ENCODE measurements at places on chromosomes 1 and 21. TPM values are rescaled to one million over a fixed set of nuclear protein-coding genes. Genes with fewer than 3 reads are reported as not detected.

SDE2 gene
- total RNA-seq, result 18.4 TPM

MT1HL1 gene
- not detected for total RNA-seq

TBX15 gene
- 0.15 TPM for total RNA-seq

GFI1 gene
- total RNA-seq, result 3.3 TPM

GRCh38 chr1:64220241-64220640, 16.8 kb downstream of the UBE2U start:
- DNase-seq, result no peak

DNA sequence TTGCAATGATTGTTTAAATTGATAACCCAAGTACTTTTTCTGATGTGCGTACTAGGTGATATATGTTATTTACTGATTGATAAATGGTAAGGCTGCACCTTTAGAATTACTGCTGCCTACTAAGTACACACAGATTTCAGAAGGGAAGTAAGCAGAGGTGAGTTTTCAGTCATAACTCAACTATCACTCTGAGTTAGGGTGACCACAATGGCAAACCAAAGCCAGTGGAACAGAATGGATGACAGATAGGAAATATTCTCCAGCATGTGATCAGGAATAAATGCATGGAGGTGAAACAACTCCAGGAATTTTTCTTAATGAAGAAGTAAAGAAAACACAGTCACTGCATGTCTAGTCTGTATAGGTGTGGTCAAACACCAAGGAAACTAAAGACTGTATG, 7.5 kb upstream of the KCNJ15 start:
- no peak for DNase-seq

FBXO2 gene
- total RNA-seq, result 13.4 TPM

- no peak for DNase-seq
Measured at GRCh38 chr1:40868051-40868723, 6.0 kb upstream of the CITED4 start.

DMBX1 gene
- total RNA-seq, result not detected

- DNase-seq, result no peak
Measured at GRCh38 chr1:231676487-231676886, 49.9 kb downstream of the DISC1 start.

DNA sequence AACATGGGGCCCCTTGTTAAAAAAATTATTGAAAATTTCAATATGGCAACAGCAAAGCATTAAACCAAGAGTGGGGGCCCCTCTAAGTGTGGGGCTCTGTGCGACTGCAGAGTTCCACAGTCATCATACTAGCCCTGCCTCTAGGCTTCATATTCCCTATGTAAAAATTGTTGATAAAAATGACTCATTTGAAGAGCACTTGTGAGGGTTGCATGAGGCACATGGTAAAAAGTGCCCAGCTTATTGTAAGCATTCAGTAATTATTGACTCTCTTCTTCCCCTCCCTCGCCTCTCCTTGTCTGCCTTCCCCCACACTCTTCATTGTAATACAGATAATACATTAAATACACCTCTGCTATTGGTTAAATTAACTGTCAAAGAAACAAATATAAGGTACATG, 86.7 kb upstream of the PTBP2 start:
- DNase-seq, result no peak

DNA sequence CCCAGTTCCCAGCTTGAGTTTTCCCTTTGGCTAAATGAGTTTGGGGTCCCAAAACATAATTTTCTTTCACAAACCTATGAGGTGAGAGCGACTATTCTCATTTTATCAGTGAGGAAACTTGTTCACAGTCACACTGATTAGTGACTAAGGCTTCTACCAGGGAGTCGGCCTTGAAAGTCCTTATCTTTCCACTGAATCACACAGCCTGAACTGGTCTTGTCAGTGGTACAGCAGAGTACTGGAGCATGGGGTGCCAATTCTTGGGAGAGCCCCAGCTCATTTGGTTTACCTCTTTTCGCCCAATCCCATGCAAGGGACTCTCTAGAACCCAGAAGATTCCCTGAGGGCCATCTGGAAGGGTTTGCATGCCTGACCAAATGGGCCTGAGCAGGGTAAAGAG, 16.9 kb downstream of the HSD3B2 start:
- DNase-seq, result no peak

LCE3D gene
- total RNA-seq, result not detected

DIPK1A gene
- 5.6 TPM for total RNA-seq

GRCh38 chr21:38474124-38474523, 24.2 kb downstream of the ERG start:
- DNase-seq, result no peak

DNA sequence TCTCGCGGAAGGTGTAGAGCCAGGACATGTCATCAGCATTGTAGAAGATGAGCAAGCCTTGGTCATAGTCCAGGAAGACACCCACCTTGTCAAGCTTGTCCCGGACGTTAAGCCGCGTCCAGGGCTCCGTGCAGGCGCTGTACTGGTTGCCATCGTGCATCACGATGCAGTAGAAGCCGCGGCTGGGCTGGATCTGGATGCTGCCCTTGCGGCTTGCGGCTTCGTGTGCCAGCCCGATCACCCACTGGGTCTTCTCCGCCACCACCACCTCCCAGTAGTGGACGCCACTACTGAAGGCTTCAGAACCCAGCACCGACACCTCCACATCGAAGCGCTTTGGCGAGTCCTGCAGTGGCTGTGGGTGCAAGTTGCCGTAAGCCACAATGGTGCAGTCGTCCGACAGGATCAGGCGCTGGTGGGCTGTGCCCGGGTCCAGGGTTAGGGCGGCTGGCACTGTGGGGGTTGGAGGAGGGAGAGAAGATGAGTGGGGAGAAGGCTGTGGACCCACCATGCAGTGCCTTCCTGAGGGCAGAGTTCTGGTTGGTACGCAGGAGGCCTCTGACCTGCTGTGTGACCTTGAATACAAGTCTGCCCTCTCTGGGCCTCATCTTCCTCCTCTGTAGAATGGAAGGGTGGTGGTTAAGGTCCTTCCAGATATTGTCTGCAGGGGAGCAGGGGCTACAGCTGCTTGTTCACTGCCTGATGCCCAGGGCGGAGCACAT, 34.4 kb downstream of the TRIM62 start:
- no peak for DNase-seq

DNA sequence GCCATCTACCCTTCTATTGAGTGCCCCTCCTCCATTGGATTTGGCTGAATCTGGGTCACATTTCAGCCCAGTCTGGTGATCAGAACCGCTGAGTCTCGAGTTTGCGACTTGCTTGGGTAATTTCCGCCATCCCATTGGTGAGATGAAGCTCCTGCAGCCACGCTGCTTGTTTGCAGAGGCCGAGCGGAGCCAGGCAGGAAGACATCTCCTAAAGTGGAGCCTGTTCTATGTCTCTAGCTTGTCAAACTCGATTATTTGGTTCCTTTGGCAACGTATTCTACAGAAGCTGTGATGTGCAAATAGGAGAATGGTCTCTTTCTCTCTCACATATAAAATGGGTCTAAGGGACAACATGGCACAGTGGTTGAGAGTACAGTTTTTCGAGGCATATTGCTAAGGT, 206.8 kb upstream of the PLXNA2 start:
- DNase-seq, result no peak

- DNase-seq, result peak; percentile 93
Measured at GRCh38 chr1:32992489-32993323, 28.1 kb upstream of the RNF19B start.

GRCh38 chr1:40385437-40386358, 12.2 kb downstream of the SMAP2 start:
- no peak for DNase-seq

DNA sequence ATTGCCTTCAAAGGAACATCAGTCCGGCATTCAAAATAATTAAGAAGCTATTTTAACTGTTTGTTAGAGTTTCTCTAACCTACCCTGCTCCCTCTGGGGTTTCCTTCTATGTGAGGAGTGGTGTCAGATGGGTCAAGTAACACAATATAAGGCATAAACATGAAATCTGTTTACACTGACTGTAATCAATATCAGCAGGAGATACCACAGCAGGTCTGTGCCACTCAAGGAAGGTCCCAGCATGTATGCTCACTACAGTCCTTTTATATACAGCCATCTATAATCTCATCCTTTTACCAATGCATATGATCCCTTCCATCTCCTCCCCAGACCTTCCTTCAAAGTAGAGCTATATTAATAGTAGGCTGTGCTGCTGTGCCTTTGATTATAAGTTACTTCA, 25.4 kb downstream of the EEIG2 start:
- no peak for DNase-seq

HTR6 gene
- total RNA-seq, result not detected

DNA sequence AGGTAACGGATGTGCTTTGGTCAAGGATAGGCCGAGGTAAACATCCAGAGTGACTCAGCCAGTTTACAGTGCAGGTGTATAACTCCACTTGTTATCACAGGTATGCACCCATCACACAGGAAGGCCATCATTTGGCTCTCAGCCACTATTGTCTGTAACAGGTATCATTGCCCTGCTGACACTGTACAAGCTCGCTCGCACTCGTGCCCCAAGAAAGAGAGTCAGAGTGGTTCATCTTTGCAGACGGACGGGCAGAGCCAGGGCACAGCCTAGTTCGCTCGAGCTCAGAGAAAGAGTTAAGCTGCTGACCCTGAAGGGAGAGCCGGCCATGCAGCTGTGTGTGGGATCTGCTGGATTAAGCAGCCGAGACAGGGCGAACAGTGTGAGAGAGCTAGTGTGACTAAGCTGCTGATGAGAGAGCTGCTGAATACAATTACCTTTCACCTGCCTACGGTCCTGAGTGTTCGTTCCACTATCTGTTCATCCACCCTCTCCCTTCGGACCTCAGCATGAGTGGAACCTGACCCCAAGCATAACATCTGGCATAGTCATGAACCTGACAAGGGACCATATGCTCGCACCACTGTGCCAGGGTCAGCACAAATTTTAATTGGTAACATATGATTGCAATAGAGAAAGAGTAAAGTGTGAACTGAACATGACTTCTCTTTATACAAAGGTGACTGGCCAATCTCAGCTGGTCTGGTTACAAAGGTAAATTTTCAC, 27.0 kb upstream of the LYPD8 start:
- DNase-seq, result no peak

MASP2 gene
- total RNA-seq, result not detected

DNA sequence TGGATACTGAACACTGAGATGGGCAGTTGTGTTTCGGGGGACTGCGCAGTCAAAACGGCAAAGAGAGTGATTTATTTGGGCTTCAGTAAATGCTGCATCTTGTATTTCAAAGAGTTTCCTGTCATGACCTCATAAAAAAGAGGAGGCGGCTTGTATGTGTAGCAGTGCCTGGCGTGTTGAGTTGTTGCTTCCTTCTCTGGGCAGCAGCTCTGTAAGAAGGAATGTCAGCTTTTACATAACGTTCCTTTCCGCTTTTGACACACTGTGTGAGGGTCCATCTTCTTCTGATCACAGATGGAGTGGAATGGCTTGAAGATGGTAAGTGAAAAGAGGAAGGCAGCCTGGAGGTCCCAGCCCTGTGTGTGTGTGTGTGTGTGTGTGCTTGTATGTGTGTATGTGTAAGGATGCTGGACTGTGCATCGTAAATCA, 941 bp downstream of the ELAVL4 start:
- DNase-seq, result no peak

DNA sequence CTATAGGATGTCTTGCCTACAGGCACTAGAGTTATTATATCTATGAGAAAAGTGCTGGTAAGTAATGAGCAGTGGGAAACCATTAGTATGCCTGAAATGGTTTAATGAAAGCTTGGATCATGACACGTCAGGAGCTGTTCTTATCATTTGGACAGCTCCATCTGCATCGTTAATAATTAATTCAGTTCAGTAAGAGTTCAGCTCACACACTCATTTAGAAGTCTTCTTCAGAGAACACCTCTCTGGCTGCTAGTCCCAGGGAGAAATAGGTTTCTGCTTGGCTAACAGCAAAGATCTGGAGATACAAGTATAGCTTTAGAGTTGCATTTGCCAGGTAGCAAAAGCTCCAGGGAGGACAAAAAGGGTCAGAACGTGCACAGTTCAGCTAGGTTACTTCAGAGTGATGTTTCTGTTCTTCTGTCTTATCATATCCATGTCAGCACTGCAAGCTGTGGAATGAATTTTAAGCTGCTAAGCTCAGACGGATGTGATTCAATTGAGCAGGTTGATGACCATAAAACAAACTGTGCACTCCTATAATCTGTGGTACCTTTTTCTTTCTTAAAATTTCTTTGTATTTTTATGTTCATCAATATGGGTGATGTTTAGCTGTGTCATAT, 173.6 kb downstream of the ADGRL2 start:
- no peak for DNase-seq

DNA sequence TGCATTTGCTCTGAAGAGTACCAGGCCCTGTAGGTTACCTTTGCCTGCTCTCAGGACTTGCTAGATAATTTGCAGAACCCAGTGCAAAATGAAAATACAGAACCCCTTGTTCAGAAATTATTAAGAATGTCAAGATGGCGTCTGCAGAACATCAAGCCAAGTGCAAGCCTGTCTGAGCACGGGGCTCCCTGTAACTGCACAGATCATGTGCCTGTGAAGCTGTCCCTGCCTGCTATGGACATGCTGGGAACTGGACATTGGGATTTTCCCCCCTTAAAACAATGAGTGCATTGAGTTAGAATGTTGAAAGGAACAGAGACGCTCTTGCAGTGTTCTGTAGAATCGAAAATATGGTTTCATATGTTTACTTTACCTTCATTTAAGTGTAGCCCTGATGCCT, 2.9 kb downstream of the CLDN14 start:
- no peak for DNase-seq

FALEC gene
- total RNA-seq, result not detected

DNA sequence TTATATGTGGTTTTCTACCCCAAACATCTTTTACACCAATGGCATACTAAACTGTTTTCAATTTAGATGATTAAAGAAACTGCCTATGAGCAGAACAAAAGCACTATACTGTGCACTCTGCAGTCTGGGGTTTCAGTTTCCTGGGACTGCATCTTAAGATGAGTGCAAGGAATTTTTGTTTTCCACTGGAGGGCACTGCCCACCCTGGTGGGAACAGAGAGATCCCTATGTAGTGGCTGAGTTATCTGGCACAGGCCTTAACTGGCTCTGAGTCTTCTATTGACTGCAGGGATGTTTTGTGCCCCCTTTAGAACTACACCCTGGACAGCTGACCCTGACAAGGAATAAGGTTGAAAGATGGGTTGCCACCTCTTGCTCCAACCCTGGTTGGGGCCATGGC, 12.0 kb downstream of the PROK1 start:
- DNase-seq, result no peak

GRCh38 chr1:199976496-199977144, 50.9 kb upstream of the NR5A2 start:
- DNase-seq, result no peak

IL10RB gene
- total RNA-seq, result 49.1 TPM

DNA sequence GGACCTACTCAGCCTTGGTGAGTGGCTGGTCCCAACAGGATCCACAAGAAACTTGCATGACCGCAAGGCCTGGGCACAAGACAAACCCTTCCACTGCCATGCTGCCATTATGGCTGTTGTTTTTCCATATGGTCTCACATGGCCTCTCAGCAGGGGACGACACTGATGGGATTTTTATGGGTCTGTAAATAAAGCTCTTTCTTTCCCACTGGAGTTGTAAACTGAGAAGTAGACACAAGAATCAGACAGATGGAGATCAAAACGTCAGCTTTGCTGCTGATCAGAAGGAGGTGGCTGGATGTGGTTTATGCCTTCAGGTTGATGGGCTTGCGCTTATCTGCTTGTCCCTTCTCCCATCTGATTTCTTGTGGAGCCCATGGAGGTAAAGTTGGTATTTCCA, 138.1 kb upstream of the KCNJ6 start:
- DNase-seq, result no peak

- no peak for DNase-seq
Measured at GRCh38 chr1:58726581-58726980, 26.7 kb upstream of the MYSM1 start.

SOX13 gene
- total RNA-seq, result 57.8 TPM
